ENCODE measurements at places on chromosomes 2 and 18.

DNA sequence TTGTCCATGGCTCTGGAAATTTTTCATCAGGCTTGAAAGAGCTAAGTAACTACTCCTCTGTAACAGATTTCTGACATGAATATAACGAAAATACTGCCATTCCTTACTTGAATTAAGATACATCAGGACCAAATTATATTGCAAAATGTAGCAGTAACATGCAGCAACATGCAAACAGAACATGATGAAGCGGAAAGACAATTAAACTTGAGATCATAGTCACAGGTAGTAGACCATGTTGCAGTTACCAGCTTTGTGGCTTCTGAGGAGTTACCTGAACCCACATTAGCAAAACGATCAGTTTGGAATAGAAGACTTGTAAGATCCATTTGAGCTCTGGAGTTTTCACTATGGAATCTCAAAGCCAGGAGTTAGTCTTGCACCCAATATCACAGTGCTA, 76.2 kb downstream of the MREG start:
- DNase-seq, result no peak

GRCh38 chr18:61129001-61129400, 204.2 kb upstream of the CDH20 start:
- no peak for DNase-seq

DNA sequence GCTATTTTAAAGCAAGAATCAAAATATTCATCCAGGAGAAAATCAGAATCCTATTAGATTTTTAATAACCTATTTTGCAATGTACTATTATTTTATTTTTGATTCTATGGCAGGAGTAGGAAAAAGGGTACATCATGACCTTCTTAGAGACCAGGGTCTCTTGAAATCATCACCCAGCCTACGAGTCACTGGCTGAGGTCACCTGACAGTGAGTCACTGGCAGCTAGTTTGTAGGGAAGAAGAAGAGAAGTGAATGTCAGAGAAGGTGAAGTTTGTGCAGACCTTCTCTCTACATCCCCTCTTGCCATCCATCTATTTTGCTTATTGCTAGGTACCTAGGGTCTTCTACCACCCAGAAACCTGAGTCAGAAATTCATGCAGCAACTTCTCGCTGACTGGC, 144.2 kb downstream of the ALK start:
- DNase-seq, result no peak

- no peak for DNase-seq
Measured at GRCh38 chr2:231581328-231581727, 11.3 kb upstream of the TEX44 start.

- no peak for DNase-seq
Measured at GRCh38 chr2:42371611-42372473, 10.8 kb upstream of the COX7A2L start.

DNA sequence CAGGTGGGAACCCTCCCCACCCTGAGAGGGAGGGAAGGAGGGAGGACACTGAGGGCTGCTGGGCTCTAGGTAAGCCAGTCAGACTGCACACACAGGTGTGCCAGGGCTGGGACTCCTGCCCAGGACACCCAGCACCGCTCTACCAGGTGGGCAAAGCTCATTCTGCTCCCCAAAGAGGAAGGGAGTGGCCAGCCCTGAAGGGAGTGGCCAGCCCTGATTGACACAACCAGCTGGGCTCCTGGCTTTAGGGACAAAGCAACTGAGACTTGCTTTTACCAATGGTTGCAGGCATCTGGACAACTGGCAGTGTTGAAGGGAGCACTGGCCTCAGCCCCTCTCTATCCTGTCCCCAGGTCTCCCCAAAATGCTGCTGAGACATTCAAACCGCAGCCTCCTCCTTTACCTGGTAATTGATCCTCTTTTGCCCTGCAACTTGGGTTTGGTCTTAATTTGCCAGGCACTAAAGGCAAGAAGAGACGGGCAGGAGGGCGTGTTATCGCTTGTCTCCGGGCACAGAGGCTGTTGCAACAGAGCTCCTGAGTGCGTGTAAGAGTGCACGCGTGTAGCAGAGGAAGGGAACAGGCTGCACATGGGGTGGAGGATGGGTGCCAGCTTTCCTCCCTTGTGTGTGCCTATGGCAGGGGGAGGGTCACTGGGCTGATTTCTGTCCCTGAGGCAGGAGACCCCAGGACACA, 14.5 kb upstream of the FOSL2 start:
- no peak for DNase-seq

GRCh38 chr2:165889158-165889557, 64.4 kb downstream of the TTC21B start:
- DNase-seq, result no peak

GRCh38 chr18:47888156-47888555, 42.3 kb downstream of the SMAD2 start:
- DNase-seq, result no peak

GRCh38 chr2:3465844-3466481, 53.4 kb downstream of the ADI1 start:
- no peak for DNase-seq

- DNase-seq, result no peak
Measured at GRCh38 chr2:48940606-48941005, 185.1 kb upstream of the LHCGR start.

GRCh38 chr2:64639691-64640090, 14.0 kb downstream of the SERTAD2 start:
- DNase-seq, result no peak
